ENCODE measurements at places on chromosomes 4 and X. TPM values are rescaled to one million over a fixed set of nuclear protein-coding genes. Genes with fewer than 3 reads are reported as not detected.

DNA sequence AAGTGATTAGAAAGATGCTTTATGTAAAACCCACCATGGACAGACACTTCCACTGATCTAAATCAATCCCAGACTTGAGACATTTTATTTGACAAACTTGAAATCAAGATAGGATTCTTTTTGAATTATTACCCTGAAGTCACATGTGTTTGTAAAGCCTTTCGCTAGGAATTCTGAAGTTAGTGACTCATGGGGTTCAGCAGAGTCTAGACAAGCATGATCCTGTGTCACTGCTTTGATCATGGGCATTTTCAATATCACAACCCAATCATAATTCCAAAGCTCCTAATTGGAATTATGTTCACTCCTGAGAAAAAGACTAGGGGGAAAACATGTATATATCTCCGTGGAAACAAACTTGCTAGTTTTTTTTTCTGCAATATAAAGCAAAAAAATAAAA lies 67.5 kb upstream of the BMP3 start:
- no peak for DNase-seq

DNA sequence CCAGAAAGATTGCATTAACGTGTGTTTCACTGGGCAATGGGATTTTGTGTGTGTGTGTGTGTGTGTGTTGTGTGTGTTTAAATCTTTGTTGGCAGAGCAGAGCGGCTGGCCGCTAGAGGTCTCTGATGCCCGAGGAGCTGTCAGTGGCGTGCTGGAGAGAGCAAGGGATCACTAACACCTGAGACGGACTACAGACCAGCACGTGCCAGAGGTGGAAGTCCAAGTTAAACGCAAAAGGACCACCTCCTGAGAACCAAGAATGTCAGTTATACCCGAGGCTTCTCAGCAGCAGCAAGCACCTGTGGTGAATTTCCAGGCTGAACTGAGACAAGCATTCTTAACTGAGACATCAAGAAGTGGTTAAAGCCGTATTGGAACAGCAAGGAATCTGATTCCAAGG lies 9.0 kb upstream of the SLC25A14 start:
- peak; percentile 24 for DNase-seq

DNA sequence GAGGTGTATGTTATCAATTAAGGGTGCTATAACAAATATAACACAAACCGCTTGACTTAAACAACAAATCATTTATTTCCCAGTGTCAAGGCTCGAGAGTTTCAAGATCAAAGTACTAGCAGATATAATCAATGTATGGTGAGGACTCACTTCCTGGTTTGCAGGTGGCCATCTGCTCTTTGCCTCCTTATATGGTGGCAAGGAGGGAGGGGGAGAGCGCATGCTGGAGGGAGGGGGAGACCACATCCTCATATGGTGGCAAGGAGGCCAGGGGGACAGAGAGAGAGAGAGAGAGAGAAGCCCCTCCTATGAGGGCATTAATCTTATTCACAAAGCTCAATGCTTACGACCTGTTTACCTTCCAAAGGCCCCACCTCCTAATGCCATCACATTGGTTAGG lies 372.3 kb upstream of the SPOCK3 start:
- no peak for DNase-seq

DNA sequence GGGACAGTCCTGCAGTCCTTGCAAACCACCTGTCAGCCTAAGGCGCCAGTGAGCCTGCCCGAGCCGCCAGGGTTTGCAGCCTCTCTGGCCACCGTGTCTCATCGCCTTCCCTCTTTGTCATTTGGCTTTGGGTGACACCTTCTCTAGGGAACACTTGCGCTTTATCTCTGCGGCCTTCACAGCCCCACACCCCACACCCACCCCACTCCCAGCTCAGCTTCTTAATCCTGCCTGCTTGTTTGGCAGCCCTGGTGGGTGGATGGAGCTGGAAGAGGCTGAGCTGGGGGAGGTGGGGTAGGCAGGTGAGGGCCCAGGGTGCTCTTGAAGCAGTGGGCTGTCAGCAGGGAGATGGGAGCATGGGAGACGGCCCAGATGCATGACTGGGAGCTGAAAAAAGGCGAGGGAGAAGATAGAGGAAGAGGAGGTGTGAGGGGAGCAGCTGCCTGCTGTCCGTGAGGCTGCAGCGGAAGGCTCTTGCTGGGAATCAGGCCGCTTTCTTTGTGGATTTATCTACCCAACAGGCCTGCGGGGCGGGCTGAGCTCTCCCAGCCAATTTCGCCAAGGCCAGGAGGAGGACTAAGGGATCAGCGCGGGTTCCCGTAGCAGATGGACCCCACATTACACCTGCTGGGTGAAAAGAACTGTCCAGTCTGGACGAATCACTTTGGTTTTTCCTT lies 97.5 kb upstream of the STOX2 start:
- DNase-seq = peak; percentile 10

GRCh38 chr4:141350122-141350905 lies 129.6 kb downstream of the ZNF330 start:
- no peak for DNase-seq

DNA sequence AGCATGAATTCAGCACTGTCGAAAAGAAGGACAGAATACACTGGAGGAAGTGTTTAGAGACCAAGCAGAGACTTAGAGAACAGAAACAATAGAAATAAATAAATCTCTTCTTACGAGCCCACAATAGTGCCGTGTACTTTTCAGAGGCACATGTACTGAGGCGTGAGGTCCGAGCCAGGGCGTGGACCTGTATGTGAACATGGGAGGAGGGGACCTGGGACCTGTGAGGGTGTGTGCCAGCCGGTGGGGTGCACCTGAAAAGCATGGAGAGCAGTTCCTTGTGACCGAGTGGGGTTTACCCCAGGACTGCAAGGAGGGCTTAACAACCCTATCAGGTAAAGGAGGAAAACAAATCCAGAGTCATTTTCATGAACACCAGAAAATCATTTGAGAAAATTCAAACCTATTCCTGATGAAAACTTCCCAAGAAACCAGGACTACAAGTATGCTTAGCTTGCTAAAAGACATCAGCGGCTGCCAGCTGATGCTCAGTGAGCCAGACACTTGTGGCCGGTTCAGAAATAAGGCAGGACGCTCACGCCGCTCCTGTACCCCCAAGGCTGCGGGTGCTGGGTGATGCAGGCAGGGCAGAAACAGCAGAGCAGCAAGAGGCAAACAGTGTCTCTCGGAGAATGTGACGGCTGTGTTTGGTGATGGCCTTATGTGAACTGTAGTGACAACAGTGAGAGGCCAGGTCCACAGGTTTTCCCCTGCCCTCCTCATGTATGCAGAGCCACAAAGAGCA lies 37.1 kb downstream of the NELFA start:
- DNase-seq = no peak

- DNase-seq = no peak
Observed at GRCh38 chrX:16320765-16321355, 153.6 kb downstream of the MAGEB17 start.

DNA sequence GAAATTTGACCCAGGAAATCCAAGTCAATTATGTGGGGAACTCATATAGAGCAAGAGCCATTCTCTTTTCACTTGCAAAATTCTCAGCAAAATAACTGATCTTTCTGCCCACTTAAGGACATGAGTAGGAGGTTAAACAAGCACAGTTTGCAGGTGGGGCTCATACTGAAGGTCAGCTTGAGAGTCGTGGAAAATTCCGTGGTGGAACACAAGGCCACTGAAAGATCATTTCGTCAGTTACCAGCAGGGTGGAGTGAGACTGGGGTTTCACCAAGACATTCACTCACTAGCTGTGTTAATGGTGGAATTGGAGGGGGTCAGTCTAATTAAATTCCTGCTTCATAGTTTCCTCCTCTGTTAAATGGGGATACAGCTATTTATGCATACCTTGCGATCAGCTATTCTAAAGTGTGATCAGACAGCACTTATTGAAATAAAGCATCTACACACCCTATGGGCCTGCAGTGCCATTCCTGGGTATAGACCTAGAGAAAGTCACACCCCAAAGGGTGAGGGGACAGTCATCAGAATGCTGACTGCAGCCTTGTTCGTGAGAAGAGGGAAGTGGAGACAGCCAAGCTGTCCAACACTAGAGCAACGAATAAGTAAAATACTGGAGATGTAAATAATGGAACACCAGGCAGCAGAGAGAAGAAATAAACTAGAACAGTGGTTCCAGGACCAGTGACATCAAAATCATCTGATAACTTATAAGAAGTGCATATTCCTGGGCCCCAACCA lies 42.7 kb upstream of the CLNK start:
- DNase-seq = no peak

- no peak for DNase-seq
Observed at GRCh38 chr4:139054791-139055505, 39.4 kb downstream of the NOCT start.

DNA sequence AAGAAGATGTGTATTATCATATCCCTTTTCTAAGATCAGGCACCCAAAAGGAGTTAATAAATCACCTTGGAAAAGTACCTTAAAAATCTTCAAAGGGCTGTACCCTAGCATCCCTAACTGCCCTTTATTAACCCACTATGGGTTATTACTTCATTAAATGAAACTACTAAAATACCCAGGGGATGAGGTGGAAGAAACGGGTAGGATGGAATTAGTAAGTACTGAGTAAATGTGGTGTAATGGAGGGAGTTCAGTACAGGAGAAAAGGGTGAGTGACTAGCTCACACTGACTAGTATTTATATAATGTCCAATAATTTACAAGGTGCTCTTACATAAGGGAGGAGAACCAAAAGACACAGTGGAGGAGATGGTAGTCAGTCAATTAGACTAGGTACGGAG lies 51.0 kb upstream of the RASGEF1B start:
- no peak for DNase-seq

DNA sequence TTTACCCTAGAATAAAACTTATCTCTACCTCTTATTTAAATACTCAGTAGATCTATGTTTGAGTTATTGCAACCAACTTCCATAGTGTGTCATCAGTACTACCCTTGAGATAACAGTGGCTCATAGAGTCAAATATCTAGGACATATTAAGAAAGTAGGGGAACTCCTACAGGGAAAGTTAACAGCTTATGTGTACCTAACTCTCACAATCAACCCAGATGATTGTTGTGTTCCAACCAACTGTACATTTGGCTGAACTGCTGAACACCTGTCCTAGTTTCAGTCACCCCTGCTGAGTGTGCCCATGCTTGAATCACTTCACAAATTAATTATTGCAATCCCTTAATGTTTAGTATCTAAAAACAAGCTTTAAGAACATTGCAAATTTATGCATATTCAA lies 244.2 kb upstream of the GRID2 start:
- no peak for DNase-seq

The VEGFC gene
- 0.92 TPM for total RNA-seq

The CLDN2 gene
- not detected for total RNA-seq

The USP17L27 gene
- not detected for total RNA-seq
